ENCODE measurements at places on chromosomes 2 and 18. TPM values are rescaled to one million over a fixed set of nuclear protein-coding genes. Genes with fewer than 3 reads are reported as not detected.

FOXD4L1 gene
- total RNA-seq, result not detected

DNA sequence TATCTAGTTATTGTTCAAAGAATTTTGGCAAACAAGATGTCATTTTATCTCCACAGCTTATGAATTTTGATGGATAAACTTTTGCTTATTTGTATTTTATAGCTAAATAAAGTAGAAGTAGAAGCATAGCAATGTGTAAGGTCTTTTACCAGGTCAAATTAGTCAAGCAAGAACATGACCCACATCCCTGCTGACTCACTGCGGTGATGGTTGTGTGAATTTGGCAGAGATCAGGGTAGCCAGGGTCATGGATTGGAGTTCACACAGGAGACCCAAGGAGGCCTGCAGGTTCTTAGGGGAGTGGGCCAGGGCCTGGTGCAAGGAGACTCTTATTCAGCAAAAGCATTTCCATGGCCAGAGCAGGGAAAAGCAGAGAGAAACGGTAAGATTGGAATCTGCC, 18.7 kb downstream of the SP140 start:
- H3K27ac ChIP-seq, result no peak overlapping the region
- H3K4me1 ChIP-seq, result no peaks in the 10 kb centered on the region
- no peak overlapping the region for H3K4me3 ChIP-seq
- H3K27me3 ChIP-seq, result no peaks in the 10 kb centered on the region

- no peak for DNase-seq
- peak overlapping the region; percentile 83 for H3K4me3 ChIP-seq
- H3K27me3 ChIP-seq, result no peaks in the 10 kb centered on the region
- peaks cover 12% of the 10 kb centered on the region for H3K36me3 ChIP-seq
- H3K27ac ChIP-seq, result peak overlapping the region; percentile 82
Measured at GRCh38 chr2:30235008-30235655, 3.8 kb downstream of the LBH start.

- no peak for DNase-seq
- H3K4me1 ChIP-seq, result no peaks in the 10 kb centered on the region
- H3K27ac ChIP-seq, result no peak overlapping the region
- H3K36me3 ChIP-seq, result no peaks in the 10 kb centered on the region
- no peak overlapping the region for H3K4me3 ChIP-seq
Measured at GRCh38 chr18:52874774-52875173, 534.8 kb downstream of the DCC start.

DNA sequence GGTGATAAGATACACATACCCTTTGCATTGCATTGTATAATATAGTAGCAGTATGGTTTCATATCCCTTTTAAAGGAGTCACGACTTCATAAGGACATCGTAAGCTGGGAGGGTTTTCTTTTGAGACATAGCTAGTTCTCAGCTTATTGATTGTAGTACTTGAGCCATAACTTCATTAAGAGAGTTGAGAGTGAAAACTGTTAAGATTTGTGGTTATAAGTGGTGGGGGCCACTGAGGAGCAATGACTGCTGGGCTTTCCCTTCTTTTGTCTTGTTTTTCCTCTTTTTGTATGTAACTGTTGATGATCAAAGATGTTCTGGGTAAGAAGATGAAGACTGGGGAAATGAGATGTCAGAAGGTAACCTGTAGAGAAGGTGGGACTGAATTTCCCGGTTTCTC, 11.0 kb downstream of the EIF5B start:
- no peak overlapping the region for H3K4me3 ChIP-seq
- no peak for DNase-seq
- H3K4me1 ChIP-seq, result no peaks in the 10 kb centered on the region

GRCh38 chr2:222627764-222628163, 28.1 kb downstream of the FARSB start:
- H3K36me3 ChIP-seq, result peaks cover 94% of the 10 kb centered on the region
- no peaks in the 10 kb centered on the region for H3K27me3 ChIP-seq
- H3K4me3 ChIP-seq, result no peak overlapping the region
- H3K27ac ChIP-seq, result no peak overlapping the region

Measured in ascending aorta (tissue), 2 donors.